ENCODE measurements at places on chromosomes 3 and 15. TPM values are rescaled to one million over a fixed set of nuclear protein-coding genes. Genes with fewer than 3 reads are reported as not detected.

DNA sequence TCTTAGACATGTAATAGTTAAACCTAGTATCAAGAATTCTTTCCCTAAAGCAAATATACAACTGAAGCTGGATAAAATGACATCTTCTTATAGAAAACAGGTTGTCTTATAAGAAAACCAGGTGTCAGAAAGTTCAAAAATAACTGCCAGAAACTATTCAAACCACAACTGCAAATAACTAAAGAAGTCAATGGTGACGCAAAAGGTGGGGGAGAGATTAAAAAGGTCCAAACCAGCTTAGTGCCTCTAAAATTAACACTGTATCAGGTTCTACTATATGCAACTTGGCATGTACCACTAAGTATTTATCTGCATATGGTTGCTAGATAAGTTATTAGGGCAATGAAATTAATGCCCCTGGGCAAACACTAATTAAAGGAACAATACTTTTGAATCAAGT lies 136.8 kb downstream of the TBL1XR1 start:
- no peak for DNase-seq

DNA sequence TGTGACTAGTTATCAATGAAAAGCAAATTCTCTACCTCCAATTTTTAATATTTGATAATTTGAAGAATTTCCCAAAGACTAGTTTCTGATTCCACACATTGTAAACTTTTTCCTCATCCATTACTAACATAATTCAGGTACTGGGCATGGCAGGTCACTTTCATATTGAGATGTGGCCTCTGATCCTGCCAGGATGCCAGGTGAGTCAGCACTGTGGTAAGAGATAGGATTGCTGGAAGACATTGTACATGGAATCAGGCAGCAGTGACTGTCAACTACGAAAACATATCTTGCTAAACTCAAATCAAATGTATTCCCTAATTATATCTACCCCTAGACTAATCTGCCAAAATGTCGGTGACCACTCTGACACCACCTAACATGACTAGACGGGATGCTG lies 33.2 kb upstream of the POU1F1 start:
- DNase-seq = no peak

GRCh38 chr3:64242435-64242834 lies 17.2 kb upstream of the PRICKLE2 start:
- DNase-seq = no peak

DNA sequence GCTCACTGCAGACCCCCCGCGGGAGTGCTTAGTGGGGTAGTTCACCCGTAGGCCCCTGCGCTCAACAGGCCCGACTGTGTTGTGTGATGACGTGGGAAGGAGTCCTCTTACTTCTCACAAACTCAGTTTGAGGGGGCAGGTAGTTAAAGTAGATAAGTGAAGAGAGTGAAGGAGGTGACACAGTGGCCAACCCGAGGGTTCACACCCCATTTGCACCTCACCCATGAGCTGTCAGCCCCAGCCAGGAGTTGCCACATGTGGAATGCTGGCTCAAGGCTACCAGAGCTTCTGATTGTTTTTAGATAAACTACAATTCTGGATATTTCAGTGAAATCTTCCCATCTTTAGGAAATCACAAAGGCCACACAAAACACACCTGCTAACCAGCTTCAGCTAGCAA lies 64.1 kb upstream of the ABHD17C start:
- no peak for DNase-seq

- DNase-seq = no peak
Measured at GRCh38 chr15:41578736-41579383, 19.8 kb downstream of the TYRO3 start.

Gene RAF1
- total RNA-seq = 119 TPM

Gene C3orf18
- total RNA-seq = 5.5 TPM

Gene LRTM1
- not detected for total RNA-seq

Gene SAMMSON
- not detected for total RNA-seq

Gene NDUFB5
- total RNA-seq = 52.4 TPM

All from upper lobe of left lung (tissue), 6 donors.